ENCODE measurements at places on chromosomes 4 and X.

DNA sequence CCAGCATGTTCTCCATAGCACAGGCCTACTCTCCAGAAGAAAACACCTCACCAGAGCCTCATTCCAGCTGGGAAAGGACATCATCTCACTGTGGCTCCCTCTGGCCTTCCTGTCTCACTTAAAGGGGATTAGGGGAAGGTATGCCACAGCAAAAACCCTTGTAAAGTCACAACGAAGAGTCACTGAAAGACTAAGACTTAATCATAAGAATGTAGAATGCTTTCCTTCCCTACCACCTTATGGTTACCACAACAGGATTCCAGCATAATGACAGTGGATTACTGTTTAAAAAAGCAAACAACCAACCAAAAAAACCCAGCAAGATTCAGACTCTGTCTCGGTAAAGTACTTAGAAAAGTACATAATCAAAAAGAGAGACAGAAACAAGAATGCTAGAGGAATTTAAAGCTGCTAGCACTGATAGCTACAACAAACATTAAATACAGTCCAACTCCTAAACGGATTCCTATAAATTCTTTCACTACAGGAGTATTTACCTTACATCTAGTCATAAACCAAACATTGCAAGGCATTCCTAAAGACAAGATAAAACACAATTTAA, 75.1 kb downstream of the BANK1 start:
- no peak for DNase-seq

DNA sequence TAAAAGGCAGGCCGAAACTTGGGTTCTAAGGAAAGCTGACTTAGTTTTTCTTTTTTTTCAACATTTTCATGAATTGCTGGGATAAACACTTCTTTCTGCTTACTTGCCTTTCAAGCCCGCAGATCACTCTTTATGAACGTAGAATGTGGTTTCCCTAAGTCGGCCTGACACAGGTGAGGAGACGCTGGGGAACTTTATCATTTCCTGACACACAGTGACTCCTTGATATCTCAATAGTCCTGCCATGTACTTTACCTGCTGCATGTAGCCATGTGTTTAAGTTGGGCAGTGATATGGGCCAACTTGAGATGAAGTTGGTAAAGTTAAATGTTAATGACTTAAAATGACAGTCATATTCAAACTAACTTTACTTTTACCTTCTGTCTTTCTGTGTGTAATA, 26.6 kb upstream of the SNCA start:
- no peak for DNase-seq

DNA sequence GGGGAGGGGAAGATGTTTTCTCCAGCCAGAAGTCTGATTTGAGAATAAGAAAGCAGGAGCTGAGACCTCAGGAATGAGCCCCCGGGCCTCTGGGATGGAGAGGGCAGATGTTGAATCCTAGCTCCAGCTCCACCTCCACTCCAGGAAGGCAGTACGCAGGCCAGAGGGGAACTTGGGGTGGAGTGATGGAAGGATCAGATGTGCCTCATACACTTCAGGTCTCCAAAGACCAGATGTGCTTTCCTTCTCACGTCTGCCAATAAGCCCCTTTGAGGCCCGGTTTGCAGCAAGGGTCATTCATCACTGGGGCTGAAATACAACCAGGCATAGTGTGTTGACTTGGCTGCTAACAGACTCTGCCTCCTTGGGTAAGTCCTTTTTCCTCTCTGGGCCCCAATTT, 28.1 kb downstream of the STARD8 start:
- DNase-seq: no peak

GRCh38 chrX:133570549-133570948, 155.3 kb upstream of the GPC4 start:
- no peak for DNase-seq

DNA sequence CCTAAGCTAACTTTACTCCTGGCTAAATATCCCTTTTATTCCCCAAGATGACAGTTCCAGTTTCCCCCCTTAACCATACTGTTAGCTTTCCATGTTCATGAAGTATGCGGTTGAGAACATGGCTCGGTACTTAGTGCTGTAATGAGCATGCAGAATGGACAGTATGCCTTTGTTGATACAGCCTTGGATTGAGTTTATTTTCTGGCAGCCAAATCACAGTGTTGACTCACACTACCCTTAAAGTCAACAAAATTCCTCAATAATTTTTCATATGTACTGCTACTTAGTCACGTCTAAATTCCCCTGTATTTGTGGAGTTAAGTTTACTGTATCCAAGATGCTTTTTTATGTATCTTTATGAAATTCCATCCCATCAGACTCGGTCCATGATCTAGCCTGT, 1.4 kb upstream of the VEGFC start:
- DNase-seq: no peak

DNA sequence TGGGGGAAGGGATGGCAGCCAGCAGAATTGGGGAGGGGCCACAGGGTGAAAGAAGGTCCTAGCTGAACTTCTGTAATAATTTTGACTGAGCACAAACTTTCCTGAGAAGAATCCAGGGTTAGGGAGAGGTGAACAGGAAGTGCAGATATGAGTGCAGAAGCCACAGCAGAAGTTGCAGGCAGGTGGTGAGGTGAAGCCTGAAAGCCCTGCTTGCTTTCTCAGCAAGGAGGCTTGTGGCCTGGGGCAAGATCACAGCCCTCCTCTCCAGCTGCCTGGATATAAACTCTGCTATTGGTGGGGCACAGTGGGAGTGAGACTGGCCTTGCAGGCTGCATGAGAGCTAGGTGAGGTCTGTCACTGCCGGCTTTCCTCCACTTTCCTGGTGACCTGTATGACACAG, 44.1 kb upstream of the UPRT start:
- DNase-seq: no peak

- peak; percentile 34 for DNase-seq
Observed at GRCh38 chr4:158121161-158121579, 51.7 kb downstream of the GASK1B start.

- DNase-seq: no peak
Observed at GRCh38 chr4:112652216-112652615, 15.3 kb downstream of the LARP7 start.

- no peak for DNase-seq
Observed at GRCh38 chr4:24840362-24840761, 45.0 kb downstream of the SOD3 start.

GRCh38 chrX:12421918-12422317, 283.6 kb downstream of the FRMPD4 start:
- DNase-seq: no peak

DNA sequence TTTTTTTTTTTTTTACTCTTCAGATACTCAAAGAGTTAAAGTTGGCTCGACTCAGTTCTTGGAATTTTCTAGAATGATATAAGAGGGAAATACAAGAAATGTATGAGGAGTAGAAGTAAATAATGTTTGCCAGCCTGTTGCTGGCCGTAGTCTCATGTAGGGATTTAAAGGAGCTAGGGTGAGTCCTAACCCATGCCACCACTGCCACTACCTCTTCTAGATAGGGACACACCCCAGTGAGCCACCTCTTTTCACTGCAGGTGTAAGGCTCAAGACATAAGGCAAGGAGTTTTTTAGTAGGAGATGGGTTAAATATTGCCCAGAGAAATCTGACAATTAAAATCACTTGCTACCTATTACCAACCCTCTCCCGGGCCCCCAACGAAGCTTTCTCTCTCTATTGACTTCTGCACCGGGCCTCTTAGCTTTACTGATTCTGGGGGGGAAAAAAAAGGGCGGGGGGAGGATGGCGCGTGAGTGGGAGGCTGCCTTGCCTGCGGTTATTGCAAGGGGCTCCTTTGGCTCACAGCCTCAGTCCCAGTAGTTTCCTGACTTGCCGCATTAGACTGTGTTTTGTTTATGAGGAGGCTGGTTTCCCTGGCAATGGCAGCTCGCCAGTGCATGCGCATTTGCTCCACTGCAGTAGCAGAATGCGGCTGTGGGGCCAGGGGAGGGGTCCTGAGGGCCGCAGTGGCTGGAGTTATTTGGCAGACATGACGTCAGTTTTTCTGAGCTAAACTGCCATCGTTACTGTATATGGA, 3.0 kb downstream of the LINC00632 start:
- peak; percentile 3 for DNase-seq

- no peak for DNase-seq
Observed at GRCh38 chrX:151523351-151523750, 40.1 kb upstream of the PASD1 start.

GRCh38 chr4:27049239-27049829, 188.7 kb downstream of the STIM2 start:
- no peak for DNase-seq

DNA sequence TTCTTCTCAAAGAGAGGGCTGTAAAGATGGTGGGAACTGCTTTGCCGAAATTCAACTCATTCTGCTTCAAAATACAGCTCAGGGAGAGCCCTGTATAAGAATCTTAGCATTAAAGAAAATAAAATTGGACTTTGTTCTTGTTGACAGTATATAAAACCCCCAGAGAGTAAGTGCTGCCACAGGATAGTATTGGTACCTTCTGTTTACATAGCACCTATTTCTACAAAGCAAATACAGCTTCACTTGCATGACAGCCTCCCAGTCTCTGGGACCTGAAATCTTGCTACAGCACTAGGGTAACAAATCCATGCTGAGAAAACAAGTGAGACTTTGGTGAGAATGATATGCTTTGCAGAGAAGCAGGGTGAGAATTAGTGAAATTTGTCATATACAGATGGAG, 428.6 kb downstream of the ADGRL3 start:
- no peak for DNase-seq

DNA sequence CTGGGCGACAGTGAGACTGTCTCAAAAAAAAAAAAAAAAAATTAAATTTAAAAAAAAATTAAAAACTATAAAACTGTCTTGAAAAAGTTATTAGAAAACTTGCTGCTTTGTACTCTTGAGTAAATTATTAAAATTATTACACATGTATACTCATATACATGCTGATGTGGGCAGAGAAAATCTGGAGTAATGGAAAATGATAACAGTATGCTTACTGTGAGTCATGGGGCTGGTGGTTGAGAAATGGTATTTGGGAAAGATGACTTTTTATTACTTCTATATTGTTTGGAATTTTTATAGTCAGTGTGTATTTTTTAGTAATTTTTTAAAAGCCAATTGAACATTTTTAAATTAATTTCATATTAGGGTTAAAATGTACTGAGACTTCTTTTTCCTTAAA, 7.5 kb downstream of the YY2 start:
- DNase-seq: no peak

DNA sequence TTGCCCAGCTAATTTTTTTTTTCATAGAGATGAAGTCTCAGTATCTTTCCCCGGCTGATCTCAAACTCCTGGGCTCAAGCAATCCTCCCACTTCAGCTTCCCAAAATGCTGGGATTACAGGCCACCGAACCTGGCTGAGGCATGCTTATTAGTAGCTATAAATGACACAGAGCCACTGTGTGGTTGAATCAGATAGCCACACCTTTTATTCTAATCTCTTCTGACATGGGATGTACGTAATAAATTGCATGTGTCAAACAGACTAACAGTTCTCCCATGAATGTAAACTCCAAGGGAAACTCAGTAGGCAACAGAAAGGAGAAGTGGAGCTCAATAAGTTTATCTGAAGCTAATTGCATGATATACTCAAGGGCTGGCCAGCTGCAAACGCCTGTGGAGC, 139.8 kb upstream of the VCX3A start:
- DNase-seq: no peak

DNA sequence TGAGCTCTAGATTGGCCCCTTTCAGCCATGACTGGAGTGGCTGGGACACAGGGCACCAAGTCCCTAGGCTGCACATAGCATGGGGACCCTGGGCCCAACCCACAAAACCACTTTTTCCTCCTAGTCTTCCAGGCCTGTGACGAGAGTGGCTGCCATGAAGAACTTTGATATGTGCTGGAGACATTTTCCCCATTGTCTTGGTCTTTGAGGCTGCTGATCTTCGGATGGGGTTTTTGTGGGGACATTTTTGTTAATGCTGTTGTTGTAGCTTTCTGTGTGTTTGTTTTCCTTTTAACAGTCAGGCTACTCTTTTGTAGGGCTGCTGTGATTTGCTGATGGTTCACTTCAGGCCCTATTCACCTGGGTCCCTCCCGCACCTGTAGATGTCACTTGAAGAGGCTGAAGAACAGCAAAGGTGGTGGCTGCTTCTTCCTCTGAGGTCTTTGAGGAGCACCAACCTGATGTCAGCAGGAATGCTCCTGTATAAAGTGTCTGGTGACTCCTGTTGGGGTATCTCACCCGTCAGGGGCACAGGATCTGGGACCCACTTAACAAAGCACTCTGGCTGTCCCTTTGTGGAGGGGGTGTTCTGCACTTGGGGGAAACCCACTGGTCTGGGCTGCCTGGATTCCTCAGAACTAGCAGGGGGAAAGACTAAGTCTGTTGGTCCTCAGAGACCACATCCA, 49.6 kb upstream of the GRID2 start:
- no peak for DNase-seq

- DNase-seq: no peak
Observed at GRCh38 chrX:154458116-154458953, at the start of gene PLXNA3. PLXNA3 (plus strand) TSS chrX:154458281; CDS start chrX:154460184, 1,903 bp downstream.

GRCh38 chr4:79759793-79760192, 313.2 kb downstream of the ANTXR2 start:
- no peak for DNase-seq

Measured in thoracic aorta (tissue), 2 donors.